Lung microvascular endothelial cell (primary cell): ENCODE measurements at places on chromosomes 12 and 14.

DNA sequence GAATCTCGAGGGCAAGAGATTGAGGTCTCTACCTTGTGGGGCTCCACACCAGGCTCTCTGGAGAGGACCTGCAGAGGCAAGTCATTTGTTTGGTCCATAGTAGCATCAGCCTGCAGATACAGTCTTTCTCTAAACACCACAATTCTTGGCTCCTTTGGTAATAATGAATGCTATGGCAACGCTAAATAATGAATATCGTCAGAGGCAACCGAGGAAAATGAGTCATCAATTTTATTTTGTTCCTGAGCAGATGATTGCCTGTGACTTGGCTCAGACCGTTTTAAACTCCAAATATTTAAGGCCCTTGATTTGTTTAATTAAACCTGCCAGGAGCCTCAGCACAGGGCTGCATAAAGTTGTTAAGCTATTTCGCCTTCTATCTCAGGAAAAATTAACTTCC, 924.1 kb upstream of the TMEM132C start:
- no peak for DNase-seq

GRCh38 chr14:66493750-66494149, 7.6 kb downstream of the CCDC196 start:
- no peak for DNase-seq

DNA sequence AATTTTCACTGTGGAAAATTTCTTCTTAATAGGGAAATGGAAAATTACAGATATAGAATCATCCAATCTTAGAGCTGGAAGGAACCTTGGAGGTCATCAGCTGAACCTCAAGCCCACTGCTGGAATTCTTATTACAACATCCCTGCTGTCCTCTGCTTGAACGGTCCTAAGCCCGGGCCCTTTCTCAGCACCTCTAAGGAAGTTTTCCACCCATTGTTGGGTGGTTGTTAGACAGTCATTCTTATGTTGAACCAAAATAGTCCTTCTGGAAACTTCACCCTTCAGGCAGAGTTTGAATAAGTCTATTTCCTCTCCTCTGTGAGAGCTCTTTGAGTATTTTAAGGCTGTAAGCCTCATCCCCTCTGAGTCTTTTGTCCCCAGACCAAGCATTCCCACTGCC, 70.7 kb downstream of the ZFP36L1 start:
- no peak for DNase-seq

- no peak for DNase-seq
Measured at GRCh38 chr14:97930166-97930565, 1133.0 kb downstream of the VRK1 start.

DNA sequence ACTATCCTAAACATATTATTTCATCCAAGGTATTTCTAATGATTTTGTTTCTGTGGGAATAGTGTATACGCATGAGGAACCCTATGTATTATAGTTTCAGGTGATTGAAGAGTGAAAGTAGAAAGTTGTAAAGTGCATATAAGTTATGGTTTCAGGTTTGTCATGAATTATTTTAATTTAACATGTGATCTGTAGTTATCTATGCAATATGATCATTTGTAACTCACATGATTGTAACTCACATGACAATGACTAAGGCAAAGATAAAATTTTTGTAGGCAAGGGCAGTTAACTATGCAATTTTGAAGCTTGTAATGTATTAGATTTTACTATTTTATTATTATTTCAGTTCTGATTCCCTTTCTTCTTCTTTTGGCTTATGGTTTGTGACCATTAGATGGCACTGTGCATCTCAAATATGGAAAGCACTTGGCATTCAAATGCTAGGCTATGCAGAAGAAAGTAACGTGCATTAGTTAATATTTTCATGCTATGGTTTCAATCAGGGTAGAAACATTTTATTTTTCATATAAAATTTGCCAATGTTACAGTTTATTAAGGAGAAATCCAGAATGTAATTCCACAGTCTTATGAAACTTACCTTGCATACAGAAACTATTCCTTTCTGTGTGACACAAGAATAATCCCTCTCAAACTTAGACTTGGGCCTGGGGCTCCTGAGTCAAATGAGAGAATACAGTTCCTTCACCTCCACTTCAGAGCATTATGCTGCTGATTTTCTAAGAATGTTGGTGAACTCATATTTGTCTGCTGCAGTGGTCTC, 15.8 kb upstream of the TMEM30B start:
- peak; percentile 83 for DNase-seq

- DNase-seq, result no peak
Measured at GRCh38 chr12:28192125-28192524, 1.9 kb downstream of the CCDC91 start.

- no peak for DNase-seq
Measured at GRCh38 chr12:89418228-89418910, 66.1 kb upstream of the DUSP6 start.

DNA sequence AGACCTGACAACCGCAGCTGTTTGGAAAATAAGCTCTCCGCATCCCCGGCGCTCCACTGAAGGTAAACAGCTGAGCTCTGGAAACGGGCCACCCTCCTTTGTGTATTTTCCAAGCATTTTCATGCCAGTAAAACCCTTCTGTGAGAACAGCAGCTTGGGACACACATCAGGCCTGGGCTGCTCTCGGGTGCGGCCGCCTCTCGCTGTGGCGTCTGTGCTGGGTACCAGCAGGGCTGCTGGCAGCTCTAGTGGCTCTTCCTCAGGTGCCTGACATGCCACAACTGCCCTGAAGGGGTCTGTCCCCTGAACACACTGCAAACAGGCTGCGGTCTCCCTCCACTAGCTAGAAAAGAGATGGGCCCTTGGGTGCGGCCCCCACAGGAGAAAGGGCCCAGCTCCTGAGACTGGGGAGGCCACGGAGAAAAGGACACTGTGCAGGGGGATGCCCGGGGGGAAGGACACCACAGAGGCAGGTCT, 96.3 kb downstream of the ITPK1 start:
- DNase-seq, result no peak

DNA sequence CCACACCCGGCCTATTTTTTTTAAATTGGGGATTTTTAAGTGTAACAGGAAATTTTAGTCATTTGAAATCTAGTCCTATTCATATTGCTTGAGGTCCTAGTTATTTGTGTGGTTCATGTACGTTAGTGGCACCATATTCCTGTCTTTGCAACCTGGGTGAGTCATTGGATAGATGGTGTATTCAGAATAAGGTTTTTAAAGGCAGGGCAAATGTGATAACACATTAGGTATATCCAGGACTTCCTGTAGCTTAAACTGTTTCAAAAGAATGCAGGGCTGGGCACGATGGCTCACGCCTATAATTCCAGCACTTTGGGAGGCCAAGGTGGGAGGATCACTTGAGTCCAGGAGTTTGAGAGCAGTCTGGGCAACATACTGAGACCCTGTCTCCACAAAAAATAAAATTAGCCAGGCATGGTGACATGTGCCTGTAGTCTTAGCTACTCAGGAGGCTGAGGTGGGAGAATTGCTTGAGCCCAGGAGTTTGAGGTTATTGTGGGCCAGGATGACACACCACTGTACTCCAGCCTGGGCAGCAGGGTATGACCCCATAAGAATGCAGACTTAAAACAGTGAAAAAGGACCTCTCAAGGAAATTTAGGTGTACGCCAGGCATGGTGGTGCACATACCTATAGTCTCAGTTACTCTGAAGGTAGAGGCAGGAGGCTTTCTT, 8.1 kb downstream of the ATP6V0A2 start:
- DNase-seq, result no peak

DNA sequence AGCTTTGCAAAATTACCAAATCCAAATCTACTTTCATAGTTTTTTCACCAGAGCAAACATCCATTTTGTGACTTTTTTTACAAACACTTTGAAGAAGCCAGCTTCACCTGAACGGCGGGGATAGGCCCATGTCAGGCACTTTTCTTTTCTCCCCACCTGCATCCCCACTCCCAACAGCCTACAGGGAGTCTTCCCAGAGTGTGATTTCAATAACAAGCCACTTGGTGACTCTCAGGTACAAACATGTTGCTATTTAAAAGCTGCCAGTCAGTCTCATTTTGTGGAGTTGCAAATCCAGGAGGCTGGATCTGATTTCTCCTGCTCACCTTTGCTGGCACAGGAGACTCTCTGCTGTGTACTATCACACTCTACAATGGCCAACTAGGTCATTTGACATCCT, 285.5 kb downstream of the KCNH5 start:
- no peak for DNase-seq

DNA sequence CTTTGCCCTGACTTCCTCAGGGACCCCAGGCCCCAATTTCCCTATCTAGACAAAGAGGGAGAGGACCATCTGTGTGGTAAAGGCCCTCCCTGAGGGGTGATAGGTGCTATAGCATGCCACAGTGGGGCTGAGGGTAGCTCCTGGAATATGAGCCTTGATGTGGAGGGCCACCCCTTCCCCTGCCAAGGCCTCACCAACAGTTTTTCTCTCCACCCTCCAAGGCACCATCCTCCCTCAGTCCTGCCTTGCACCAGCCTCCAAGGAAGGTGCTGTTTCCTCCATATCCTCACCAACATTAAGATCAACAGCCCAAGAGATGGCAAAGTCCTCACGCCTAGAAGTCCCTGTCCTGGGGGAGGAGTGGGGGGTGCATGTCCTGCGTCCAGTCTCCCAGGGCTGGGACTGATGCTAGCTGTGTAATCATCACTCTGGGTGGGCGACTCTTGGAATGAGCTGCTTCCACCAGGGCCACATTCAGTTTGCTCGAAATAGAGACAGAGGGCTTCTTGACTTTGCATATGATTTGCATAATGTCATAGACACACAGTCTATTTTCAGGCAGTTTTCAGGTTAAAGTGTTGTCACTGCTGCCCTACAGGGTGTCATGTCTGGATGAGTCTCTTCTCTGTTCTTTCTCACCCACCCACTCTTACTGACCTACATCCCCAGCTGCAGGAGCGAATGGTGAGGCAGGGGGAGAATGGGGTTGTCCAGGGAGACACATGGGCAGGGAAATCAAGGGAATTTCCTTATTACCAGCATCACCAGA, 17.4 kb downstream of the ACVRL1 start:
- DNase-seq, result peak; percentile 49

- no peak for DNase-seq
Measured at GRCh38 chr14:33897382-33897781, 53.5 kb downstream of the EGLN3 start.

DNA sequence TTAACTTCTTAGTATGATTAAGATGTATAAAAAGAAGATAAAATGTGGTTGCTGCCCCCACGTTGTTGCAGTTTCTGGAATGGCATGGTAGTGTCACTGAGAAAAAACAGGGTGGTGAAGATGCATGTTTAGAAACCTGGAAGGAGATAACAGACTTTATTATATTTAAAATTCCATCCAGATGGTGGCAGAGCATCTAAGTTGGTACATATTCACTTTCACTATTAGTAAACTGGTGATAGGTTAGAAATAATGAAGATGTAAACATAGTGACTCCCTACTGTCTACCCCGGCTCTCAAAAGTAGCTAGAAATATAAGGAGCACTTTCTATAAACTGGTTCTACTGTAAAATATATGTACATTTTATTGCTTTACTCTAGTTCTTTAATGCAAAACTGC, 279.3 kb downstream of the NPAS3 start:
- no peak for DNase-seq

GRCh38 chr12:9669019-9669326, 540 bp upstream of the CLEC2D start:
- DNase-seq, result no peak

- no peak for DNase-seq
Measured at GRCh38 chr14:77903221-77903620, 103.3 kb downstream of the ADCK1 start.

DNA sequence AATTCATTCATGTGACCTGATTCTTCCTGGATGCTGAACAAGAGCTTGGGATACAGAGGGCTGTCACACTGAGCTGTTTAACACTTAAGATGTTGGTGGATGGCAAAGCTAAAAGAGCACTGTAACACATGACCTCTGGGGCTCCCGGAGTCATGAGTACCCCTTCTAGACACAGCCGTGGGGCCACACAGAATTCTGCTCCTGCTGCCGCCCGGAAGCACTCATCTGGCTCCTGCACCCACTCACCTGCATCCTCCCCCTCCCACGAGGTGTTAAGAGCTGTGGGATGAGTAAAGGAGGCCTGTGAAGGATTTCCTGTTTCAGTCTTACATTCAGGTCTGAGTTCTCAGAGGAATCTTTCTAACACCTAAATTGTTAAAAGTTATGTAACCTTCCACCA, 78.0 kb upstream of the SSTR1 start:
- DNase-seq, result no peak

DNA sequence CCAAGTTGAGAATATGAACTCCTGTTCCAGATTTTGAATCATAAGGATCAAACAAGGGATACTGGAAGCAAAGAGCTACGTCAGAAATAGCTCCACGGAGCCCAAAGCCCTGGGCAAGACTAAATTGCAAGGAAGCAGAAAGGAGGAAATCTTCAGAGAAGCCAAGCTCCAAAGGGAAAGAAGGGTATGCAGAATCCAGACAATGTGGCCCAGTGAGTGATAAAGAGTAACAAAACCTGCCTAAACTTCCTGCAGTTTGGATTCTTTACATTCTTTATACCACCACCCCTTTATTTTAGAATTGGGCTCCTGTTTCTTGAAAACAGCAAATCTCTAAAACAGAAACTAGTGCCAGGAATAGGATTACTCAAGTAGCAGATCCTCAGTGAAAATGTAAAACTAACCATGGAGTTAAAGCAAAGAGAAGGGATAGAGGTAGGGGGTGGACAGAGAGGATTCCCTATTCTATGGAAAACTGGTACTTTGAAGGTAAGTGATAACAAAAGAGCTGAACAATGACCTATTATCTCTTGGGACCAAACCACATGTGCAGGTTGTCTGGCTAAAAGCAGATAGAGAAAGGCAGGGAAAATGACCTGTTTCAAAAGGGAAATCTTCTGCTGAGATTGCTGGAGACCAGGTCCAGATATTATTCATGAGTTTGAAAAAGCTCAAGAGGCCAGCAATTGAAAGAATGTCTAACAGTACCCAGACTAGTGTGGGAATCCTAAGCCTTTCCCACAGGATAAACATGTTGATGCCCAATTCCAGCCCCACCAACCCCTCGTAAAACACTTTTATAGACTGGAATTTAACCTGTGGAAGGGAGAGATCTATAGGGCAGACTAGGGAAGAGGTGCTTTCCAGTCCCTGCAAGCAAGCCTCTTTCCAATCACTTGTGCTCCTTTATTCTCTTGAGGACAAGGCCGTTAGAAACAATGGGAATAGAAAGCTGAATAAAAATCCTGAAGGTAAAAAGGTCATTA, 24.5 kb downstream of the MBIP start:
- no peak for DNase-seq

DNA sequence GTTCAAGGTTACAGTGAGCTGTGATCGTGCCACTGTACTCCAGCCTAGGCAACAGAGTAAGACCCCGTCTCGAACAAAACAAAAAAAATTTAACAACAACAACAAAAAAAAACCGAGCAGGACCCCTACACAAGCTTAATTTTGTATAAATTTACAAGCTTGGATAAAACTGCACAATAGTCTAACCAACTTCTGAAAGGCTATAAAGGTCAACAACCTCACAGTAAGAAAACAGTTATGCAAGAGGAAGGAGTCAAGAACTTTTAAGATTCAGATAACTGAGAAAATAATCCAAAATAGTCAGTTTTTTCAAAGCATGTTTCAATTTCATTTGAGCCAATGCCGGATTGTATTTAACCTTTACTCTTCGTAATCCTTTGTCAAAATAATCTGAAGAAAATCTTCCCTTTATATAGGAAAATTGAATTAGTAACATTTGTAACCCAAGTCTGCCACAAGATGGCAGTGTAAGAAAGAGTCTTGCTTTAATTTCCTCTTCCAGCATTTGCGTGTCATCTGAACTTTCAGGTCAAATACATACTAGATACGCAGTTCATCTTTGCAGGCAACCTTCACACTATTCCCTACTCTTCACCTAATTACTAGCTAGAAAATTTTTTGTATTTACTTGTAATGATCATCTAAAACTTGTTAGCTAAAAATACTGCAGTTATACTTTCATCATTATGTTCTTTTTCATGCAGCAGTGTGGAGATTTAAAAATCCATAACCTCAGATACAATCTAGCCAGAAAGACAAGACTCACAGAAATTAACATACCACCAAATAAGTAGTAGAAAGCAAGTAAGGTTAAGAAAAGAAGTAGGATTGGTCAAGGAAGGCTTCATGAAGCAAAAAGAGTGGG, 5.8 kb downstream of the CCNB1IP1 start:
- DNase-seq, result peak; percentile 76
